Activated naive CD4-positive, alpha-beta T cell (primary cell): ENCODE measurements at places on chromosomes 7 and 10.

- no peak for DNase-seq
Measured at GRCh38 chr7:139071680-139072079, 35.8 kb upstream of the ZC3HAV1L start.

GRCh38 chr7:50826371-50827172 lies 43.9 kb upstream of the GRB10 start:
- no peak for DNase-seq

GRCh38 chr10:91389636-91390512 lies 20.3 kb upstream of the HECTD2 start:
- no peak for DNase-seq

DNA sequence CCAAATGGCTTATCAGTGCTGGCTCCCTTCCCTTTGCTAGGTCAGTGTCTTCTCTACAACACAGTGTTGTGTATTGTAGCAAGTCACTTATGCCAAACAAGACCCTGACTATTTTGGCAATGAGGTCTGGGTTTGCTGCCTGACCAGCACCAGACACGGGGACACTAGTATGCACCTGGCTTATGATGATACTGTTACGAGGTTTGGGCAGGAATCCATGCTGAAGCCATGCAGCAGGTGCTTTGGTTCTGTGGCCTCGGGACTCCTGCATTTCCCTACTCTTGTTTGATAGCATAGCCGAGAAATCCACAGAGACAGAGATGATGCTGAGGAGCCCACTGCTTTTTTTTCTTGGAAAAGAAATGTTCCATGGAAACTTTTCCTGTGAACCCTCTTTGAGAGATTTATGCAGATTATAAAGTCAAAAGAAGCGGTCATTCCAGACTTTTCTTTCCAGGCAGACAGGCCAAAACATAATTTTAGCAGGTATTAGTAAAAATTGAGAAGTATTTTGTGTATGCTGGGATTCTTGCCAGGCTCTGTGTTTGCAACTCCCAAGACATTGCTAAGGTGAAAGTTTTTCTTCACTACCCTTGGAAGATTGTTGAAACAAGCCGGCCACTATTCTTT lies 291.1 kb downstream of the BBS9 start:
- DNase-seq: no peak

DNA sequence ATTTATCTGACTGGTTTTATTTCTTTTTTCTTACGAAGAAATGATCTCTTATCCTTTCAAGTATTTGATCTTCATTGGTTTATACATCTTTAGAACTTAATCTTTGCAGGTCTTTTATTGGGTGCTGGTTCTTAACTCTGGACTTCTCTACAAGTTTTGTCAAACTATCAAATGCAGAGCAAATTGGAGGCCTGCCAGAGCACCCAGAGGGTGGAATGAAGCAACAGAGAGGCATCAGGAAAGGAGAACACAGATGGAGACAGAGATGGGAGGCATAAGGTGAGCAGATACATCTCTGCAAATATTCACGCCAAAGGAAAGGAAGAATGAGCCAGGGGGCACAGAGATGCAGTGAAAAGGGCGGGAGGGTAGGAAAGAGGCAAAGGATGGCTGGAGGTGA lies 130.3 kb downstream of the PKD1L1 start:
- no peak for DNase-seq

GRCh38 chr7:95619921-95620320 lies 23.6 kb upstream of the PDK4 start:
- no peak for DNase-seq

GRCh38 chr7:128962899-128963298 lies 25.2 kb downstream of the IRF5 start:
- DNase-seq: no peak

- DNase-seq: no peak
Measured at GRCh38 chr7:30994206-30995100, 30.7 kb downstream of the GHRHR start.

- DNase-seq: no peak
Measured at GRCh38 chr10:21807180-21807579, 196.3 kb downstream of the DNAJC1 start.

DNA sequence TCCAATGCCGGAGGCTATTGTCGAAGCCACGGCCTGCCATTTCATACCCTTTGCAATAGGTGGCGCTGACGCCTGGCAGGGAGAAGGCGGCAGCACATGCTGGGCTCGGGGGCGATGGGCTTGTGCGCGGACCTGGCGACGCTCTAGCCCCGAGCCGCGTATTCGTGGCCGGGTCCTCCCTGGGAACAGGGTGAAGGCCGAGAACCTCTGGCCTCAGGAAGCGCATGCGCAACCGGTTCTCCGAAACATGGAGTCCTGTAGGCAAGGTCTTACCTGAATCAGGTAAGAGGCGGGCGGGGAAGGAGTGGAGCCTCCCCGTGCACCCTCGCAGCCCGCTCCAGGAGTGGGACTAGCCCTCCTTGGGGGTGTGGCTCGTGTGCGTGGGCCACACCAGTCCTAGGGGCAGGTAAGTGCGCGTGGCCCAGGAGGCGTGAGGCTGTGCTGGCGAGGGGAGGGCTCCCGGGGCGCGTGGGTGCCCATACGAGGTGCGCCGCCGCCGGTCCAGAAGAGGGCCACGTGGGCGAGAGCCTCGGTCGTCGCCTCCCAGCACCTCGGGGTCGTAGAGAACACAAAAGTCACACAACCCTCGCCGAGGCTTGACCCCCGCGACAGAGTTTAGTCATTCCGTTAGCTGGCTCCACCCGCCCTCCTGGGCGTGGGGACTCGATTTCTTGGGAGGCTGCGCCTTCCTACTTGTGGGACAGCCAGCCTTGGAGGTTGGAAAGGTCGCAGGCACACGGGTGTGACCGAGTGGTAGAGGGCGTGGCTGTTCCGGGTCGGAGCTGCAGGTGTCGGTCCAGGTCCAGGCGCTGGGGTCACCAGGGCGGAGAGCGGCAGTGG lies 5.6 kb upstream of the MEST start:
- peak; percentile 19 for DNase-seq

GRCh38 chr7:80039251-80039884 lies 95.3 kb upstream of the GNAI1 start:
- no peak for DNase-seq

- DNase-seq: no peak
Measured at GRCh38 chr7:111958896-111959295, 247.3 kb downstream of the DOCK4 start.

- DNase-seq: no peak
Measured at GRCh38 chr10:69718951-69719350, 82.8 kb upstream of the COL13A1 start.

DNA sequence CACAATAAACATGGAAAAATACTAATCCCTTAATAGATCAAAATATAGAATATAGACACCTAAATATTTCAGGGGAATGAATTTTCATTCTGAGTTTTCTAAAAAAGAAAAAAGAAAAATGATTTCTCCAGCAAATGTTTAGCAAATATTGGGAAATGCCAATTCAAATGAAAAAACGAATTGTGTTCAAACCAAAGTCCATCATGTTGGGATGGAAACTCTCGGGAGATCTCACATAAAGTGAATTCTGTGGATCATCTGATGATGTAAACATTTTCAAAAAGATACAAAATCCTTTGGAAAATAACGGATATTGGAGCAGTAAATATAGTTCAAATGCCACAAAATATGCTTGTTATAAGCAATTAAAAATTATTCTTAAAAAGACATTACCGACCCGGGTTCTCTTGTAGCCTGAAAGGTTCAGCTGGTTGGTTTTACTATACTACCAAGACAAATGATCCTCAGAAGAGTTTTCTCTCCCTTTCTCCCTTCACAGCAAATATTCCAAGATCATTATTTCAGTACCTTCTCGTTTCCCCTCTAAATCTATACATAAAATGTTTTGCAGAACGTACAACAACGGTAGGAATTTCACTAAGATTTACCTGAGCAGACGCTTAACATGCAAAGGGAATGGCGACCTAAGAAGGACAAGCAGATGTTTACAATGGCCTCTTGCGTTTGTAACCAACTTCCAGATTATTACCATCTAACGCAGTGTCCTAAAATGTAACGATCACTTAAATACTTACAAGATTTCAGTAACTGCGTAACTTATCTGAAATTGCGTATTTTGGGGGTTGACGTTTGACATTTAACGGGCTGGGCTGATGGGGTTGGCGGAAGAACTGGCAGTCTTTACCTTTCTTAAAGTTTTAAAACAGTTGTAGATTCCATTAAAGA lies 2.5 kb downstream of the HOXA13 start:
- DNase-seq: no peak

DNA sequence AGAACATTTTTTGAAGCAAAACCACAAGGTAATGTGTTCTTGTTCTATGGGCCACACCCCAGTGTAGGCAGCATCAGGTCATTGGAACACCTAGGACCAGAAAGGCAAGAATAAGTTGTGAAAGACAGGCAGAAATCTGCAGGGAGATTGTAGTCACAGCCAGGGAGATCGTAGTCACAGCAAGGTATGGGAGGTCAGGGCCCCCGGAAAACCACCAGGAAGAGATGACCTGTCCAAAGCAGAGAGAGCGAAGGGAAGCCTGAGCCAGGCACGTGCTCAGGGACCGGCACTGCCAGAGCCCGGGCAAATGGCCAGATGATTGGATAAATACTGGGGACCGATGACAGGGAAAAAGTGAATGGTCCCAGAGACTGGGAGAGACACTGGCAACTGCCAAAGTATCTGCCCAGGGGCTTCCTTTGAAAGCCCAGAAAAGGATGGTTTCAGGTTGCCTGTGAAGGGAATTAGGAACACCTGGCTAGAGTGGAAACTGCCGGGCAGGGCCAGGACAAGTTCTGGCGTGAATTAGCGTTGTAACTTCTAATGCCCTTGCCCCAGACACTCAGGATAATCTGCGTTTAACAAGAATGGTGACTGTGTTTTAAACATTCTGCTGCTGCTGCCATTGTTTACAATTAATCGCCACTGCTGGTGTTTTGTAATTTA lies 3.9 kb upstream of the NOBOX start:
- no peak for DNase-seq

GRCh38 chr7:158834878-158835784 lies 5.8 kb upstream of the ESYT2 start:
- no peak for DNase-seq

- no peak for DNase-seq
Measured at GRCh38 chr7:154345093-154345492, 292.9 kb downstream of the DPP6 start.

DNA sequence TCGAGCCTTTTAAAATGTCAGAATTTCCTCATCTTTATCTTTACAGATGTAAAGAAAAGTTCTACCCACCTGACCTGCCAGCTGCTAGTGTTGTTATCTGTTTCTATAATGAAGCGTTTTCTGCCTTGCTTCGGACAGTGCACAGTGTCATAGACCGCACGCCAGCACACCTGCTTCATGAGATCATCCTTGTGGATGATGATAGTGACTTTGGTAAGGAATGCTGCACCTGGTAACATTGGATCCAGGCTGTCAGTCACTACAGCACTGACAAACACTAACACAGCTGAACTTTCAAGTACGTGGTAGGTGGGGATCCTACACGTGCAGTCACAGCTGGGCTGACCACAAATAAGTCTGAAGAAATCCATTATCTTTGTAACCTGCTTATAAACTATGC lies 77.6 kb downstream of the GALNT11 start:
- DNase-seq: no peak

- no peak for DNase-seq
Measured at GRCh38 chr7:47293884-47294555, 287.9 kb downstream of the TNS3 start.

GRCh38 chr7:230274-230673 lies 37.9 kb downstream of the FAM20C start:
- no peak for DNase-seq

DNA sequence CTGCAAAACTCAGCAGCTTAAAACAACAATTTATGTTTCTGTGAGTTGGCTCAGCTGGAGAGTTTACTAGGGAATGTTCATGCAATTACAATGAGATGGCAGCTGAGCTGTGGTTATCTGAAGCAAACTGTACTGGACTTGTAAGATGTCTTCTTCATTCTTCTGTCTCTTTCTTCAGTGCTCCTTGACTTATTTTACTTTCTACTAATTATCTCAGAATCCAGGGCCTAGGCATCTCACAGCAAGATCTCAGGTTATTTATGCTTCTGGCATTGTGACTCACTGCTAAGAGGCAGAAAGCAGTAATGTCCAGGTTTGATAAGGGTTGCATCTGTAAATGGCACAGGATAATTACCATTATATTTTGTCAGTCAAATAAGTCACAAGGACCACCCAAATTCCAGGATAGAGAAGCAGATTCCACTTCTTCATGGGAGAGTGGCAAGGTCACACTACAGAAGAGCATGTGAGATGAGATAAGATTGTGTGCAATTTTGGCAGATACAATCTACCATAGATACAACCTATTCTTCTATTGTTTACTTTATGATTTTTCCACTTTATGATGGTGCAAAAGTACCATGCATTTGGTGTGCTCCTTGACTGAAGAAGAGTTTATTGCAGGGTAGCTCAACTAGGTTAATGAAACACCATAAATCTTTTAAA lies 16.8 kb downstream of the VIM start:
- DNase-seq: no peak

- DNase-seq: no peak
Measured at GRCh38 chr10:2020836-2021235, 283.5 kb upstream of the ADARB2 start.

DNA sequence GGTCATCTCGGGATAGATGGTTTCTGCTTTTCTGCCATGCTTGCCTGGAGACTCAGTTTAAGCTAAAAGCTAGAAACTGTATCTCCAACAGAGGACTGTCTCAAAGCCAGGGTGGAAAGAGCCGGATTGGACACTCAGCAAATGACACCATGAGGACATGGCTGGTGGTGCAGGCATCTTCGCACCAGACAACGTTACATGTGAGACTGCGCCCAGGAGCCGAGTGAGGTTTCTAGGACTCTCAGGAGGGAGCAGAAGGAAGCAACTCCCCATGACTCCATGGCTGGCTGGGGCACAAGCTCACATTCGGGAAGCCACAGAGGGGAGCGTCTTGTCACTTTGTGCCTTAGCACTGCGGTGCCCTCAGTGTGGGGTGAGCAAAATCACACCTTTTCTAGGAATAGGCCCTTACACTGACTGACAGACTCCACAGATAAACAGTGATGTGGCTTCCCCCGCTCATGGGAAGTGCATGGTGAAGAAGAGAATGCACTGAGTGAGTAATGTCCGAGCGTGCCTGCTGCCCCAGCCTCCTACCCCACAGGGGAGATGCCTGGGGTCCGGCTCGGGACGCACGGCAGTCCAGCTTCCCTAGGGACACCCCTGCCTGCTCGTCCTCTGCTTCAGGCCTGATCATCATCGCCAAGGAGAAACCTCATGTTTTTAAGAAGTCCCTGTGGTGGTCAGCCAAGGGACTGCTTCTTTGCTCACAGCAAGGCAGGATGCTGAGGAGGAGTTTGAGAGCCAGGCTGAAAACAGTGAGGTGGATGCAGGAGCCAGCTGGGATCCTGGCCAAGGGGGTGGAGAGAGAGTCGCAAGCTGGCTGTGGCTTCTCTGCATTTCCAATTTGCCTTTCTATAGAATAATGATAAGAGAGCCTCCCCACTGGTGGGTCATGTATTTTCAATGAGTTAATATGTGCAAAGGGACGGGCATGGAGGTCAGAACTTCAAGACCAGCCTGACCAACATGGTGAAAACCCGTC lies 52.2 kb upstream of the FXYD4 start:
- no peak for DNase-seq

DNA sequence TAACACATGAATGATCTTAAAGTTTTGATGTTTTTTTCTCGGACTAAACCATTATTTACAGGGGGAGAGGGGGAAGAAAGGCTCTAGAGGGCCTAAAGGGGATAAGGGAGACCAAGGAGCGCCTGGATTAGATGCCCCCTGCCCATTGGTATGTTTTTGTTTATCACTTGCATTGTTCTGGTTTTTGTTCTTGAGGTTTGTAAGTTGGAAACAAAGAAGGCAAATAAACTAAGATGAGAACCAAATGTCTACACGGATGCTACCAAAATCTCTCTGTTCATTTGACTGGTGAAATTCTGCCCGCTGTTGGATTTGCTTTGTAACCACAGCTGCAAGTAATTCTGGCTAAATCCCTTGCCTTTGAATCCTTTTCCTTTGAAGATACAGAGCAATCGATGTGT lies 99.8 kb upstream of the MACROH2A2 start:
- no peak for DNase-seq
